NCI-H446 (cell line): ENCODE measurements at places on chromosomes 13 and 19.

DNA sequence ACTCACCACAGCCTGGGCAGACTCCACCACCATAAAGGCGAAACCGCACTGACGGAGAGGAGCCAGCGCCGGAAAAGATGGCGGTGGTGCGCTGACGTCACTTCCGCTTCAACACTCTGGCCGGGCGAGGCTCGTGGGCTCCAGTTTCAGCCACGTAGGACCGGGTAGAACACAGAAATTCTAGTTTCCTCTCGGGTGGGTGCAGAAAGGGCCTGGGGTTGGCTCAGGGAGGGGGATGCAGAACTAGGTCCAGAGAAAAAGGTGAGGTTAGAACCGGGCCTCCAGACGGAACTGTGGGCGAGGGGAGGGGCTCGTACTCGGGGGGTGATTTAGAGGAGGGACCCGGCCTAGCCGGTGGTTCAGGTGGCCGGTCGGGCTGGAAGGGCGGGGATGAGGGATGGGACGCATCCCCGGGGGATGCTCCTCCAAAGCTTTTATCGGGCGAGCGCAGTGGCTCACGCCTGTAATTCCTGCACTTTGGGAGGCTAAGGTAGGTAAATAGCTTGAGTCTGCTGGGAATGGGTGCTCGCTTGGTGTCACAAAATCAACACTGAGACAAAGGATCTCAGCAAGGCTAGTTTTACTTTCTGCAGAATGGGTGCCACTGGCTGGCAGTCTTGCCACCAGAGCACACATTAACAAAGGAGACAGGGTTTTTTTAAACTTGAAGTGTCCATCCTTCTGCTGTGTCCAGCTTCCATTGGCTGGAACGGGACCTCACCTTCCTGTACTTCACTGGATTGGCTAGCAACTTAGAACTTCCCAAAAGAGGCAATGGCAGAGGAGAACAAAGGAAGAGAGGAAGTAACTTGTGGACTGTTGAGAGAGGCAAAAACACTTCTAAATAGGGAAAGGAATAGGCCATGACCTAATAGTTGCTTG lies at the start of gene ZNF561:
Gene ZNF561, minus strand, starts transcription at position 77 of the 882 bp plus-strand sequence. CDS start 1,776 bp downstream, outside the sequence.
- peak; percentile 77 for DNase-seq

- DNase-seq = peak; percentile 67
Measured at GRCh38 chr19:13597640-13598039, 91.4 kb upstream of the CACNA1A start.

DNA sequence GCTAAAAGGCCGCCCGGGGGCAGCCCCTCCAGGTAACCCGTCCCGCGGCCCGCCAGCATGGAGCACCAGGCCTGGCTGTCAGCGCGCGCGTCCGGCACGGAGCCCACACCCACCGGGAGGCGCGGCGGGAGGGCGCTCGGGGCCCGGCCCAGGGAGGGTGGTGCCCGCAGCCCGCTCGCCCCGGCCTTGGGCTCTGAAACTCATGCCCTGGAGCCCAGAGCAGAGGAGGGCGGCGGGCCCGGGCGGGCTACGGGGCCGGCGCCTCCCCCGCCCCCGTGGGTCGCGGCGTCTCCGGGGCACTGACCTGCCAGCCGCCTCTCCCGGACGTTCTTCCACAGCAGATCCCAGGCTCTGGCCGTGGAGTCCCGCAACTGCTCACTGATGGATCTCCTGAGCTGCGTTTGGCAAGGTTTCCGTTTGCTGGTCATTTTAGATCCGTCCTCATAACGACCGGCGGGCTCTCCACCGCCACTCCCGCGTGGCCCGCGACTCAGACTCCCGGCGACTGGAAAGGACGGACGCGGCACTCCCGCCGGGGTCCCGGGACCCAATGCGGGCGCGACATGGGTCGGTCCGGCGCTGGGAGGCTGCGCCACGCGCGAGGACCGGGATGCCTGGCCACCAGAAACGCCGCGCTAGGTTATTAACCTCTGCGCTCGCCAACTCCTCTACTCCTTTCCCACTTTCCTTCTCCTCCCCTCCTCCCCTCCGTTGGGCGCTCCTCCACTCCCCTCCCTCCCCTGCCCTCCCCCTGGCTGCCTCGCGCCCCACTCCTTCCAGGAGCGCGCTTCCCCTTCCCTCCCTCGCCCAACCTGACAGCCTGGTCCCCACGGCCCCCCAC lies 64.7 kb upstream of the STARD13 start:
- DNase-seq = no peak

- no peak for DNase-seq
Measured at GRCh38 chr19:27733551-27734266, 1479.2 kb downstream of the UQCRFS1 start.

GRCh38 chr19:17225053-17225452 lies 973 bp upstream of the OCEL1 start:
- DNase-seq = no peak

DNA sequence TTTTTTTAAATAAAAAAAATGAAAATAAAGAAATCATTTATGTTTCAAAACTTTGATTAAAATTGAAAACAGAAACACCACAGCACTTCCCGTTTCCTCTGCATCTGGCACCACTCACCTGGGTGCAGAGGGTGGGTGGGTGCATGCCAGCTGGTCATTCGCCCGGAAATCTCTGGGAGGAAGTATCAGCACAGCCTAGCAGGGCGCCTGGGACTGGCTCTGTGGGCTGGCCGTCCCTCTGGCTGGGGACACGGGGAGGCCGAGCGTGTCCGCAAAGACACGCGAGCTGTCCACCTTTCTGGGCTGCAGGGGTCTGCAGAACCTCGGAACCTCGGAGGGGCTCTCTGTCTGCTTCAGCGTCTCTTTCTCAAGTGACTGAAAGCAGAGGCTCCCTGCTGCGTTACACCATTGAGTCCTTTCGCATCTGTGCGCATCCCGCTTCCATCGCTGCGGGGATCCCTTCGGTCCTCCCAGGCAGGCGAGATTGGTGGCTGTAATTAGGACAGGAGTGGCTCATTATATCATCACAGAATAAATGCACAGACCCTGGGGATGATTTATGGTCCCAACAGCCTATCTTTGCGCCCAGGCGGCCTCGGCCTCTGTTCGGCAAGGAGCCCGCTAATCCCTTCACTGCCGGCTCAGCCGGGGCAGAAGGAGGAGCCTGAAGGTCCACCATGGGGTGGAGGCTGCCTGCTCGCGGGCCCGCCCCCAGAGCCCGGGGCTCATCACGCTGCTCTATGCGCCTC lies 17.2 kb downstream of the CRTC1 start:
- peak; percentile 79 for DNase-seq
